ENCODE measurements at places on chromosomes 12 and 14.

- no peak for DNase-seq
Measured at GRCh38 chr12:56248711-56249110, 9.5 kb downstream of the ANKRD52 start.

GRCh38 chr12:22682663-22683062 is 57.7 kb downstream of the ETNK1 start:
- no peak for DNase-seq

DNA sequence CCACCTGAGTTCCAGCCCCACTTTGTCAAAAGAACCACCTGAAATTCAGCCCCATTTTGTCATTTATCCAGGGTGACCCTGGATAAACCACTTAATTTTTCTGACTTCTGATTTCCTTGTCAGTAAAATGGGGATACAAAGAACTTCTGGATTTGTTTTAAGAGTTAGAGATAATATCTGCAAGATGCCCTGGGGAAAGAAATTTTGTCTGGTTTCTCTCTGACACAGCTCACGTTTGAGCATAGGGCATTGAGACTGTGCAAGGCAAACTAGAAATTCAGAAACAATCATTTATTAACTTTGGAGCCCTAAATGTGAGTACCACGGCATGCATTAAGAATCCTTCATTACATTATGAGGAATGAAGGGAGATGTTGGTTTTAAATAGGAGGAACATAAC is 37.2 kb downstream of the TMTC2 start:
- no peak for DNase-seq

- DNase-seq: no peak
Measured at GRCh38 chr12:4282892-4283511, 9.4 kb downstream of the CCND2 start.

GRCh38 chr12:93358821-93359220 is 18.9 kb upstream of the NUDT4 start:
- no peak for DNase-seq

DNA sequence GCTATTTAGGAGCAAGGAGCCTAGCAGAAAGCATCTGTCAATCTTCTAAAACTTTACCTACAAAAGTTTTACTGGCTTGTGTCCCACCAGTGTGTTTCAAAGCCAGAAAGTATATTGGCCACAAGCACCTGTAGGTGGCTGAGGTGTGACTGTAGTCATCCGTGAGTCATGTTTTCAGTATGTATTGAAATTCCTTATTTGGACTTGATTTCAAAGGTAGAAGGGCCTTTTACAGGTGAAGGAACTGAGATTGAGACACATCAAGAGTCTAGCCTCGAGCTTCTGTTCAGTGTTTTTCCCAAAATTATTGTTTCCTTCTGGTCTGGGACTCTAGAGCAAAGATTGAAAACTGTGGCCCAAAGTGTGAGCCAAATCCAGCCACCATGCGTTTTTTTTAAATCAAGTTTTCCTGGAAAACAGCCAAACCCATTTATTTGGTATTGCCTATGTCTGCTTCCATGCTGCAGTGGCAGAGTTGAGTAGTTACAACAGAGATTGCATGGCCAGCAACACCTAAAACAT is 195.3 kb upstream of the BCL2L14 start:
- DNase-seq: no peak

DNA sequence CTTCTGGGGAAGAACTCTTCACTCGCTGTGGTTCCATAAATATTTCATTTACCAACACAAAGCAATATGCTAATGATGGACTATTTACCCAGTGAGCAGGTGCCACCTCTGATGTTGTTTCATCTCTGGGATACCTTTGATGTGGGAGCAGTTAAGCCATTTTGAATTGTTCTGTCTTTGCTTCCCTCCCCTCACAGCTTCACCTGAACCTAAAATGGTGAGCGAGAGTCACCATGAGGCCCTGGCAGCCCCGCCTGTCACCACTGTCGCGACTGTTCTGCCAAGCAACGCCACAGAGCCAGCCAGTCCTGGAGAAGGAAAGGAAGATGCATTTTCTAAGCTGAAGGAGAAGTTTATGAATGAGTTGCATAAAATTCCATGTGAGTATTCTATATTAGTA is 352.7 kb downstream of the SYT1 start:
- DNase-seq: no peak

GRCh38 chr14:46215801-46216200 is 435.8 kb downstream of the RPL10L start:
- no peak for DNase-seq

GRCh38 chr14:33377596-33378390 is 439.1 kb downstream of the NPAS3 start:
- no peak for DNase-seq

DNA sequence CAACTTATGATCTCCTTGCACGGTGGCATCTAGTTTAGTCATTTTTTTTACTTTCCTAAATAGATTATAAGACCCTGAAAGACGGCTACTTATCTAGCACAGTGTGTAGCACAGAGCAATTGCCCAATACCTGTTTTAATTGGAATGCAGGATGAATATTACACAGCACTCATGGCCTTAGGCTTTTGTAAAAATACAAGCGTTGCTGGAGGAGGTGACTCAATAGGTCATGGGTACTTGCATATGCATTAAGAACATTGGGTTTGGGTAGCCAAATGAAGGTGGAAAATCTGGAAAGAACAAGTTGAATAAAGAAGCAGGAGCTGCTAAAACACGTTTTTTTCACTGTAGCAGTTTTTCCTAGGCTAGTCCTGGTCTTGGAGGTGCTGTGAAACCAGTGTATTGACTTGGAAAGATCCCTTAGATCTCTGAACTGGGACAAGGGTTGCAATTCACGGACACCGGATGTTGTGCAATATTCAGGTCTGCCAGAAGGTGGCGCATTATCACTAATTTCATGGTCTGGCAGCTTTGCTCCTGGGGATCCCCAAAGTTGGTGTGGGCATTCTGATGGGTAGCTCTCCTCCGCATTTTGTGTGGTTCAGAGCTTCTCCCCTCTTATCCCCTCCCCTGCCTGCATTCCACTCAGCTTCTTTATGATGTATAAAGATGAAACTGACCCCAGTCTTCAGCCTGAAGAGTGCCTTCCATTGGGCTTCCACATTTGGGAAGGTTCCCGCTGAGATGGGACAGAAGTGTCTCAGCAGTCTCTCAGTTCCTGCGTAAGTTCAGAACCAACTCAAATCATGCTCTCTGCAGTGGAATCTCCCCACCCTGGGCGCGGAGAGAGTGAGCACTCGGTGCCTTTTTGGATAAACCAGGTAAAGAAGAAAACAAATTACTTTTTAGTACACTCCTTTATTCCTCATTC is 278.3 kb downstream of the NRXN3 start:
- DNase-seq: no peak

DNA sequence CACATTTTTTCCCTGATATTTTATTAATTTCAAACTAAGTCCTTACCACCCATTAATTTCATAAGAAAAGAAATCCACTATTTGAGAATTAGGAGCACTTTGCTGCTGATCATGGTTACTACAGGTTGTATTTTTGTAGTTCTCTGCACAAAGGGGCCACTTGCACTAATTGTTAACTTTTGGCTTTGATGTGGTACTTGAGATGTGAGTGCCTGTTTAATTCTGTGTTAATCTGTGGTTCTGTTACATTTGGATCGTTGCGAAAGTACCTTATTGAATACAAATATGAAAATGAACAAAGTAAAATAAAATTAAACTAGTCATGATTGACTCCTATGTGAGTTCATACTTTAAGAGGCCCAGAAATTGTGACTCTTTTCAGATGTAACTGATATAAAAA is 374.9 kb upstream of the RGS6 start:
- DNase-seq: no peak

DNA sequence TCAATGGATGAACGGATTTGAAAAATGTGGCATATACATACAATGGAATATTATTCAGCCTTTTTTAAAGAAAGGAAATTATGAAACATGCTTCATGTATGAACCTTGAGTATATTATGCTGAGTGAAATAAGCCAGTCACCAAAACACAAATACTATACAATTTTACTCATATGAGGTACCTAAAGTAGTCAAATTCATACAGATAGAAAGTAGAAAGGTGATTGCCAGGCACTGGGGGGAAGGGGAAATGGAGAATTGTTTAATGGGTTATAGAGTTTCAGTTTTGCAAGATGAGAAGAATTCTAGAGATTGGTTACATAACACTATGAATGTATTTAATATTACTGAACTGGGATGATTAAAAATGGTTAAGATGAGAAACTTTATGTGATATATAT is 171.4 kb downstream of the TMTC3 start:
- DNase-seq: no peak

DNA sequence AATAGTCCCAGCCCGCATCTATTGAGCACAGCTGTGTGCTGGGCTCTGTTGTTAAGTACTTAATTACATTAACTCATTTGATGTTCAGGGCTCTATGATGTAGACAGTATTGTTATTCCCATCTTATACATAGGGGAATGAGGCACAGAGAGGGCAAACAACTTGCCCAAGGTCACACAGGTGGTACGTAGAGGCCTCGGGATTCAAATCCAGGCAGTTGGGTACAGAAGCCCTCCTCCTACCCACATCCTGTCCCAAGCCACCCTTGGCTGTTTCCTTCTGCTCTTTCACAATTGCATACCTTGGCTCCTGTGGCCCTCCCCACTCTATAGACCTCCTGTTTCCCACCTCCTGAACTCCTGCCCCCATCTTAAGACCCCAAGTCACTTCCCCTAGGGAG is 10.0 kb upstream of the GPR68 start:
- no peak for DNase-seq

GRCh38 chr14:96662116-96662970 is 134.8 kb upstream of the VRK1 start:
- no peak for DNase-seq

DNA sequence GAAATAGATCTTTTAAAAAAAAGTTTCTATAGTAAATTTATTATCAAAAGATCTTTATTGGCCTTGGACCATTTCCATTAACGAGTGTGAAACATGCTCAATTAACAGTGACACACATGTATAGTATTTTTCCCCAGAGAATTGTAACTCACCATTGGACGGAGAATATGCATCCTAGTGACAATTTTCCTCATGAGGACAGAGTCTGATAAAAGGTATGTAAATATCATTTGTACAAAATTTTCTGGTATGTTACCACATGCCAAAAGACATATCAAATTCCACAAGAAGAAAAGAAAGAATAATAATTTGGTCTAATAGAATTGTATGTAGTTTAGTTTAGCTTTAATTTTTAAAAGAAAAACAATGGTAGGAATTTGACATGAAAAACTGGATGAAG is 1096.0 kb upstream of the FLRT2 start:
- no peak for DNase-seq

All from NCI-H1048 (cell line).